Smooth muscle cell of trachea (primary cell): ENCODE measurements at places on chromosomes 2 and 18. TPM values are rescaled to one million over a fixed set of nuclear protein-coding genes. Genes with fewer than 3 reads are reported as not detected.

ATOH8 gene
- total RNA-seq, result 22.4 and 55.9 TPM in 2 replicates

OTOF gene
- total RNA-seq, result not detected in 2 replicates

FSIP2 gene
- total RNA-seq, result 0.15 and 0.50 TPM in 2 replicates

DTNA gene
- 17.5 and 30.1 TPM in 2 replicates for total RNA-seq

RASGRP3 gene
- 1.3 and 1.5 TPM in 2 replicates for total RNA-seq

MATN3 gene
- total RNA-seq, result 0.99 and 1.9 TPM in 2 replicates

REG3A gene
- not detected in 2 replicates for total RNA-seq

GAREM2 gene
- 1.3 TPM in 2 replicates for total RNA-seq

IL1F10 gene
- not detected in 2 replicates for total RNA-seq

WDPCP gene
- total RNA-seq, result 10.1 and 12.4 TPM in 2 replicates
